ENCODE measurements at places on chromosomes 4 and X. TPM values are rescaled to one million over a fixed set of nuclear protein-coding genes. Genes with fewer than 3 reads are reported as not detected.

DNA sequence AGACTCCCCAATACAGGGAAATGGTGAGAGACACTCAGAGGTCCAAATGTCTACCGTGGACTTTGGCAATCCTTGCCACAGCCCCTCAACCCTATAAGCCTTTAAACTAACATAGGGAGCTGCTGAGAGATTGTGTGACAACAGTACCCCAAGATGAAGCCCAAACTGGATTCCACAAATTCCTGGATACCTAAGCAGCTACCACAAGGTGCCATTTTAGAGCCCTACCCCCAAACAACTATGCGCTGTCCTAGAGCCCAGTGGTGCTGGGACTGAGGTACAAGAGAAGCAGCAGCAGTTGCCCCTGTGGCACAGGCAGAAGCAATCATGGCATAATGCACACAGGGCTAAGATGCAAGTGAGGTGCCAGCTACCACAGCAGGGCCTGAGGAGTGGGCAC, 2.7 kb upstream of the TMPRSS11F start:
- no peaks in the 10 kb centered on the region for H3K4me1 ChIP-seq
- no peaks in the 10 kb centered on the region for H3K27me3 ChIP-seq
- no peaks in the 10 kb centered on the region for H3K36me3 ChIP-seq
- H3K4me3 ChIP-seq: no peak overlapping the region
- no peak for DNase-seq

GRCh38 chrX:39907964-39908661, 189.6 kb downstream of the BCOR start:
- peaks cover 20% of the 10 kb centered on the region for H3K27me3 ChIP-seq
- H3K27ac ChIP-seq: no peak overlapping the region

DNA sequence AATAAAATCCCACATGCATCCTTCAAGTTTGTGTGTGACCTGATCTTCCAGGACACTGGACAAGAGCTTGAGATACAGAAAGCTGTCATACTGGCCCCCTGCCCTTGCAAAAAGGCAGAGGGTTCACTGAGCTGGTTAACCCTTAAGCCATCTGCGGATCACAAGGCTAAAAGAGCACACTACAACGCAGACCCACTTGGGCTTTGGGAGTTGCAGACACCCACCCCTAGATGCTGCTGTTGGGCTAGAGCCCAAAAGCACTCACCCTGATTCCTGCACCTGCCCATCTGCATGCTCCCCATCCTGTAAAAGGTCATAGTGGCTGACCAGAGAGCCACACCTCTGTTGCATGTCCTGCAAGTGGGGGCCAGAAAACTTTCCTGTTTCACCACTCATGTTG, 51.1 kb downstream of the TXK start:
- no peak overlapping the region for H3K27ac ChIP-seq
- H3K27me3 ChIP-seq: no peaks in the 10 kb centered on the region
- no peaks in the 10 kb centered on the region for H3K4me1 ChIP-seq
- H3K4me3 ChIP-seq: no peak overlapping the region
- DNase-seq: no peak
- H3K36me3 ChIP-seq: no peaks in the 10 kb centered on the region

Gene ABCG2
- 64.2 TPM for total RNA-seq

Gene ZMAT1
- 14.8 TPM for total RNA-seq

Measured in spinal cord (tissue), 10 donors.